ENCODE measurements at places on chromosomes 4 and X.

DNA sequence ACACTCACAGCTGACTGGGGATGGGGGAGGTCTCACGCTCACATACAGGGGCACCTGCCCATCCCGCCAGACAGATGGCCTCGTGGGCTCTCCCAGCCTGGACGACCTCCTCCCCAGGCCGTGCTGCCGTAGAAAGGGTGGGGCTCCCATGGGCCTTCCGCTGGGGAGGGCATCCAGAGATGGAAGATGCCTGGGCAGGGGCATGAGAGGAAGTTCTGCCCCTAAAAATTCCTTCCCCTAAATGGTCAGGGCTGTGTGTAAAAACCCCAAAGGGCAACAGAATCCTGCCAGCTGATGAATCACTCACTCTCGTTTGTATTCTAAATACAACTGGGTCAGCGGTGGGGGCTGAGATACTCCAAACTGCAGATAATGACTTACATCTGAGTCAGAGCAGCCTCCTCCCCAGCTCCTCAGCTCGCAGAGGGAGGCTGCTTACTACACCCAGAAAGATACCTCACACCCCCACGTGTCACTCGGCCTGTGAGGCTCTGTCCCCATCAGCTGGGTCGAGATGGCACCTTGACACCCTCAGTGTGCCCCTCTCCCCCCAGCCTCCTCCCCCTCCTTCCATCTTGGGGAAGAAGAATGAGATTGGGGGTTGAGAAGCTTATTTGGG, 10.1 kb downstream of the WDR1 start:
- no peak for DNase-seq

- DNase-seq = no peak
These were observed 368.7 kb upstream of the FTHL17 start for GRCh38 chrX:31440546-31440945.

GRCh38 chrX:39728025-39728424, 369.7 kb downstream of the BCOR start:
- no peak for DNase-seq

DNA sequence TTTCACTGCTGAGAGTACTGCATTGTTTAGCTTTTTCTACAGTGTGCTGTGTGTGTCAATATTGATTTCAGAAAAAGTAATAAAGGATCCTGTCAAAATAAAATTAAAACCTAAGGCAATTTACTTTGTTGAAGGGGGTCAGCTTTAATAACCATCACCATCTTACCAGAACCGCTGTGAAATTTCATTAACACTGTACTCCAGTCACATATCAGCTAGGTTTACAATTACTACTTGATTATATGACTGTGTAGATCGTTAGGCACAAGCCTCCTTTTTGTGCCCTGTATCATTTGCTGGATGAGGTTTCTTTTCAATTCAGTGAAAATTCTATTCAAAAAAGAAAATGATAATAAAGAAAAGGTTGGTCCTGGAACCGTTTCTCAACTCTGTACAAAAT, 917.2 kb downstream of the CENPC start:
- no peak for DNase-seq

- no peak for DNase-seq
These were observed 162.9 kb downstream of the SMIM20 start for GRCh38 chr4:26076896-26077295.

DNA sequence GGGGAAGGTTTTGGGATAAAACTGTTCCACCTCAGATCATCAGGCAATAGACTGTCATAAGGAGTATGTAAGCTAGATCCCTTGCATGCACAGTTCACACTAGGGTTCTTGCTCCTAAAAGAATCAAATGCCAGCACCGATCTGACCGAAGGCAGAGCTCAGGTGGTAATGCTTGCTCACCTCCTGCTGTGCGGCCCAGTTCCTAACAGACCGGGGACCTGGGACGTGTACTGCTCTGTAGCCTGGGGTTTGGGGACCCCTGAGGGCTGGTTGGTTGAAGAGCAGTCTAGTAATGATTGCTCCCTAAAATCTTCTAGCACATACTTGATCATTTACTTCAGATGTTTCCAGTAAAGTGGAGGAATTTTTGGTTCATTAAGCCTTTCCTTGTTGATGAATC, 173.1 kb upstream of the SLIT2 start:
- no peak for DNase-seq

- DNase-seq = no peak
These were observed 67.3 kb downstream of the MCUB start for GRCh38 chr4:109627361-109627760.

DNA sequence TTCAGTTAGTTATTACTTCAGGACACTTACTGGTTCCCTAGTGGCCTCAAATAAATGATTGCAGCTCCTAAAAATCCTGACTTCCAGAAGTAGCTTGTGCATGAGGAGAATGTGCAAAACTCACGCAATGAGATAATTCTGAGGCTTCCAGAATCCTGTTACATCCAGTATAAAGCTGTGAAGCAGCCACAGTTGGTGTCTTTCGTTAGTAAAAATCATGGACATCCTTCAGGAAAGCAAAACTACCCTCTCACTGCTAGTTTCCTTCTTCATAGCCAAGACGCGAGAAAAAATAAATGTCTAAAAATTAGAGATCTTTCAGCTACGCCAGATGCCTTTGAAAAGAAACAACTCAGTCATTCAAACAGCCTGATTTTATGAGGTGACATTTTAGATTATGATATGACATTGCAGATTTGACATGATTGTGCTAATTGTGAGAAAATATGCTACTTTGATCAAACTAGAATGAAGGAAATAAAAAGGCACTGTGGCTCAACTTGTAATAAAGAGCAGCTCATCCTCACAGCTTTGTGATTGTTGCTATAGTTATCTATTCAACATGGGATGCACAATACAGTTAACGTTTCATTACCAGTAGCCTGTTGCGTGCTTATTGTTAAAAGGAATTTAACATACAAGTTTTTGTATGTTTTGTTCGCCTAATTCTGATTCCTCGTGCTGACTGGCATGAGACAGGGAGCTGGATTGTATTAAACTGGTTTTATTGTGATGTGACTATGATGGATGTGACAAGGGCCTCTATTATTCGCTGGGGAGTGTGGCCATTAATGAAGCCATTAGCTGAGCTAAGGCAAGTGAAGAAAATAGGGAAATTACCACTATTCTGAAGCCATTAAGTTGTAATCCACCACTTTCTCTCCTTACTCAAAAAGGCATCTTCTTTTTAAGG, 40.5 kb downstream of the AFF2 start:
- no peak for DNase-seq

DNA sequence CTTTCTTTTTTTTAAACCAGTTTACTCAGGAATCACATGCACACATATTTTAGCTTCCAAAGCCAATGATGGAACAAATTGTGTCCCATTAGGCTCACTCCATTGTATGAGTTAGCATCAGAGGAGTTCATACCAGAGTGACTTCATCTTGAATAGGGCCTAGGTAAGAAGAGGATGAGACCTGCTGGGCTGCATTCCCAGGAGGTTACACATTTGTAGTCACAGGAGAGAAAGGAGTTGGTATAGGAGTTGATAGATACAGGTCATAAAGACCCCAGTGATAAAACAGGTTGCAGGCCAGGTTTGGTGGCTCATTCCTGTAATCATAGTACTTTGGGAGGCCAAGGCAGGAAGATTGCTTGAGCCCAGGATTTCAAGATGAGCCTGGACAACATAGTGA, 9.3 kb downstream of the PDGFRA start:
- DNase-seq = no peak

- no peak for DNase-seq
These were observed 521.1 kb downstream of the FSTL5 start for GRCh38 chr4:161642708-161643107.

DNA sequence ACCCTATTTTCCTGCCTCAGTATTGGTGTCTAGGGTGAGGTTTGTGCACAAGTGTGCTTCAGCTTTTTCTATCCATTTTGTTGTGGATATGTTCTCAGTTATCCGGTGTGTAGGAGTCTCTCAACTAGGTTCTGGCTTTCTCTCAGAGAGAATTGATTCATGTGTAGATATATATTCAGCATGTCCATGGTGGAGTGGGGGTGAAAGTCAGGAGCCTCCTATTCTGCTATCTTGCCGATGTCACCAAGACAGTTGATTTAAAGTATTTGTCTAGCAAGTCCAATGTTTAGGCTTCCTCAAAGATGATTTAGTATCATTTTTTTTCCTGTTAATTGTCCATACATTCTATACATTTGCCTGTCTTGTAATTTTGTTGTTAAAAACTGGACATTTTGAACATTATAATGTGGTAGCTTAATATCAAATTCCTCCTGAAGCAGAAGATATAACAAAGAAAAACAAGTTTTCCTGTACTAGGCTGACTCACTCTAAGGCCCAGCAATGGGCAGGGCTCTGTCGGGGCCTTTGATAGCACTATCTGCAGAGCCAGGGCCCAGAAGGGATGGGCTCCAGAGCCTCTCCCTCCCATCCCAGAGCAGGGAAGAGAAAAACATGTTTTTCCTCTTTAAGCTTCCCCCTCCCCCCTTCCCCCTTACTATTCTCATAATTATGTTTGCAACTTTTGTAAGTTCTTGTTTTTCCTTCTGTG, 37.6 kb downstream of the GLUD2 start:
- no peak for DNase-seq

DNA sequence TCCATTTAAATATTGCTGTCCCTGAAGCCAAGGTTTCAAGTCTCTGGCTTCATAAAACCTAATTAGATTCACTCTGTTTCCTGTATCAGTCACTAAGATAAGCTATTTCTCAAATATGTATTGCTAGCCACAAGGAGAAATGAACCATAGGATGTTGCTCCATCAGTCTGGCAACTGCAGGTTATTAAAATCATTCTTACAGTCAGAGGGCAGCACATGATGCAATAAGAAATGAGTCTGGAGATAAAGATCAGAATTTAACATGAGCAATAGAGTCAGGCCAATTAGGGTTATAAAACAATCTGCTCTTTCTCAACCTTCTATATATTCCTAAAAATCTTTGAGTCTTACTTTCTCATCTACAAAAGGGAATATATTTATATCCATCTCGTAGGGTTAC, 7.2 kb downstream of the PRKG2 start:
- no peak for DNase-seq

DNA sequence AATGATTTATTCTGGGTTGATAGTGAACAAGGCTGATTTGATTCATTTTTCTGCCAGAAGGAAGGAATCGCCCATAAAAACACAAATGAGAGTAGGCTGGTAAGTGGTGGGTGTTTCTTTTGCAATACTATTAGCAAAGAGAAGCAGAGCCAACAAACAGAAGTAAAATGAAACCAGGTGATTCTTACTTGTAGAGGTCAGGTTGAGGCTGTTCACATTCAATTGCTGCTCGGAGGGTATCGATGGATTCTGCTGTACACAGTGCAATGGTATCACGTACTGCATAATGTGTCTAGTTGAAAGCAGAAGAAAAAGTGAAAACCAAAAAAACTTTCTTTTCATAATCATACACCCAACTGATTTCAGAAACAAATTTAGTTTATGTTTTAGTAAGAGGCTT, 94.1 kb upstream of the MCF2 start:
- DNase-seq = no peak

GRCh38 chr4:163772238-163772637, 277.7 kb downstream of the TMA16 start:
- no peak for DNase-seq

GRCh38 chrX:104008831-104009230, 4.7 kb downstream of the H2BW1 start:
- no peak for DNase-seq

DNA sequence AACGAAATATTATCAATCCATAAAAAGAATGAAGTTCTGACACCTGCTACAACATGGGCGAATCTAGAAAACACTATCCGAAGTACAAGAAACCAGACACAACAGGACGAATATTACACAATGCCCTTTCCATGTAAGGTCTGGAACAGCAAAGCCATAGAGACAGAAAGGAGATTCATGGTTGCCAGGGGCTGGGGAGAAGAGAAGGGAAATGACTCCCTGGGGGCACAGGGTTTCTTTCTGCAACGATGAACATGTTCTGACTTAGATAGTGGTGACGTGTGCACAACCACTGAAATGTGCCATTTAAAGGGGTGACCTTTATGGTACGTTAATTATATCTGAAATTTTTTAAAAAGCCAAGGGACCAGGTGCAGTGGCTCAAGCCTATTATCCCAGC, 28.3 kb downstream of the GPR143 start:
- DNase-seq = no peak

DNA sequence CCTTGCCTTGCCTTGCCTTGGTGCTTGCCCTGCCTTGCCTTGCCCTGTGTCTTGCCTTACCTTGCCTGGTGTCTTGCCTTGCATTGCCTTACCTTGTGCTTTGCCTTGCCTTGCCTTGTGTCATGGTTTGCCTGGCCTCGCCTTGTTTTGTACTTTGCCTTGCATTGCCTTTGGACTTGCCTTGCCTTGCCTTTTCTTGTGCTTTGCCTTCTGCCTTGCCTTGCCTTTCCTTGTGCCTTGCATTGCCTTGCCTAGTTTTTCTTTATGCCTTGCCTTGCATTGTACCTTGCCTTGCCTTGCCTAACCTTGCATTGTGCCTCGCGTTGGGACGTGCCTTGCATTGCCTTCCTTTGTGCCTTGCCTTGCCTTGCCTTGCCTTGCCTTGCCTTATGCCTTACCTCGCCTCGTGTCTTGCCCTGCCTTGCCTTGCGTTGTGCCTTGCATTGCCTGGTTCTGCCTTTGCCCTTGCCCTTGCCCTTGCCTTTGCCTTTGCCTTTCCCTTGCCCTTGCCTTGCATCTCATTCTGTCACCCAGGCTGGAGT, 82.8 kb downstream of the TAB3 start:
- DNase-seq = no peak

DNA sequence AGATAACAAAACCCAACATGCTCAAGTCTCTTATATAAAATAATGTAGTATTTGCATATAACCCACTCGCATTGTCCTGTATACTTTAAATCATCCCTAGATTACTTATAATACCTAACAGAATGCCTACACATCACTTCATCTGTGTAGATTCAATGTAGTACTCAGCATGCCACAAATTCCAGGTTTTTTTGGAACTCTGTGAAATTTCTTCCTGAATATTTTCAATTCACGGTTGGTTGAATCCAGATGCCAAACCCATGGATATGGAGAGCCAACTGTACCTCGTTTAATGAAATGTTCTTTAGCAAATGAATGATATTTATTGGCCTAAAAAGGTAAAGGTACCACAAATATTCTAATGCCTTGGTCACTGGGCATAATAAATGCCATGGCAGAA, 24.8 kb downstream of the CCNI start:
- no peak for DNase-seq

- DNase-seq = no peak
These were observed 118.7 kb downstream of the FHIP1A start for GRCh38 chr4:151527699-151528098.

- peak; percentile 47 for DNase-seq
These were observed 898 bp downstream of the UBQLN2 start for GRCh38 chrX:56564164-56564885.

GRCh38 chrX:71095033-71095432, 618 bp upstream of the FOXO4 start:
- no peak for DNase-seq

DNA sequence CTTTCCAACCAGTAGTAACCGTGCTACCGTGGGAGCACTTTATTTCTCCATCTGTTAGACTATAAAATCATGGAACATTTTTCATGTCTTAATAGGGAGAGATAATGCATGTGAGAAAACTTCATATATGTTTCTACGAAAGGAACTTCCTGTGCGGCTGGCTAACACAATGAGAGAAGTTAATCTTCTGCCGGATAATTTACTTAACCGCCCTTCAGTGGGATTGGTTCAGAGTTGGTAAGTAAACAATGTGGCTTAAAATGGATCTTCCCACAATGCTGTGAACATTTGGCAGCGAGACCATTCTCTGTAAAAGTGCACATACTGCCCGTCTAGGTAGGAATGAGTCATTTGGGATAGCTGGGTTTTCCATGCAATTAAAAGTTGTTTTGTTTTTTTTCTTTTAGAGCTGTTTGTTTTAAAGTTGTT, 29.6 kb downstream of the PDK3 start:
- no peak for DNase-seq

Data from right kidney (tissue), 9 donors.